Chondrocyte (in vitro differentiated cells): ENCODE measurements at places on chromosomes 6 and 20. TPM values are rescaled to one million over a fixed set of nuclear protein-coding genes. Genes with fewer than 3 reads are reported as not detected.

Gene CCN5
- 1.6 to 1.7 TPM (median 1.7 TPM) in 3 replicates for total RNA-seq

Gene SMOC2
- 56.3 to 148 TPM (median 145 TPM) in 3 replicates for total RNA-seq

DNA sequence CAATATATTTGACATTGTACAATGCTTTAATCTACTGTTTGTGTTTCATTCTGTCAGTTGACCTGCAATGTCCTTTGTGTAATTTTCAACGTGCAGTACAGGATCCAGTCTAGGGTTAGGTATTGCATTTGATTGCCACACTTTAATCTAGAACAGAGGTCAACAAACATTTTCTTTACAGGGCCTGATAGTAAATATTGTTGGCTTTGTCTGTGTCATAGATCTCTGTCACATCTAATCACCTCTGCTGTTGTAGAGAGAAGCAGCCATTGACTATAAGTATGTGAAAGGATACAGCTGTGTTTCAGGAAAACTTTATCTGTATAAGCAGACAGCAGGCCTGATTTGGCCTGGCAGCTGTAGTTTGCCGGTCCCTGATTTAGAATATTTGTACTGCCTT, 39.3 kb downstream of the ATRN start:
- no peak for DNase-seq

DNA sequence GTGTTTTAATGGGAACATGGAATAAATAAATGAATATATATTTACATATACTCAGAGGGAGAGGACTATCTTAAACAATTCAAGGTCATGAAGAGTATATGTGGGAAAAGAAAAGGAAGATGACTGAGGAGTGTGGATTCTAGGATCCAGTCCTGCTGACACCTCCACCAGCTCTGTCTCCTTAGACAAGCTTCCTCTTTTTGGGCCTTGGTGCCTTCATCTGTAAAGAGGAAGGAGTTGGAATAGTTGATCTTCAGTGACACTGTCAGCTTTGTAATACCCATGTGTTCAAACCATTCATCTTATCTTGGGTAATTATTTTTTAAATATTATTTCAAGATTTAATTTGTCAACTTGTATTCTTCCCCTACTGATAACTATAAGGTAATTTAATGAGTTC, 338.0 kb downstream of the ADGRB3 start:
- DNase-seq, result no peak

DNA sequence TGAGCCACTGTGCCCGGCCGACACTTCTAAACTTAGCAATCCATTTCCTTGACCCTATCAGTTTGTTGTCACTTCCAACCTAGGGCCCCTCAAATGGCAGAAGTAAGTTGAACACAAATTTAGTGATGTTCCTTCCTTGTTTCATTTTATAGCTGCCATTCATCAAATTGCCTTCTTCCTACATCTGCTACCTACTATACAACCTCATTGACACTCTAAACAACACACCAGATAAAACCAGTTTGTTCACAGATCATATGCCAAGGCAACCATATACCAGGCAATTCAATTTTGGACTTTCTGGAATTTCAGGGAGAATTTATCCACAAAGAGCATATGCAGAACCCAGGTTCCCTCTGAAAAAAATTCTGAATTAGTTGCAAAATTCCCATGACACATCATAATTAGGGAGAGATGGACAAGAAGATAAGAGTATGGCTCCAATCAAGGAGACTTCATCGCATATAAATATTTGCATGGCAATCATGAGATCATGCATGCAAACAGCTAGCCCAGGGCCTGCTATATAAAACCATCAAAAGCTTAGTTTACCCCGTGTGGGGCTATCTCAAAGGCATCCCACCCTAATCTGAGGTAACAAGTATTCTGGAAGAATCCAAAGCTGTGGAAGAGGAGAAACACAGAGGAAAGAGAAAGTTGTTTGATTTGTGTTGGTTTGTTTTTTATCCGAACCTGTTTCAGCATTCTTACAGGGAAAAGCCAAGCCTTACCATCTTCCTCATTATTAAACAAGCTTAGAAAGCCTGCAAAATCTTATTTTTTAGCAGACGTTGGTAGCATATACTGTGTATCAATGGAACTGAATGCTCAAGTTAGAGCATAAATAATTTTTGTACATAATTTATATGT, 132.8 kb upstream of the TNFAIP3 start:
- no peak for DNase-seq

DNA sequence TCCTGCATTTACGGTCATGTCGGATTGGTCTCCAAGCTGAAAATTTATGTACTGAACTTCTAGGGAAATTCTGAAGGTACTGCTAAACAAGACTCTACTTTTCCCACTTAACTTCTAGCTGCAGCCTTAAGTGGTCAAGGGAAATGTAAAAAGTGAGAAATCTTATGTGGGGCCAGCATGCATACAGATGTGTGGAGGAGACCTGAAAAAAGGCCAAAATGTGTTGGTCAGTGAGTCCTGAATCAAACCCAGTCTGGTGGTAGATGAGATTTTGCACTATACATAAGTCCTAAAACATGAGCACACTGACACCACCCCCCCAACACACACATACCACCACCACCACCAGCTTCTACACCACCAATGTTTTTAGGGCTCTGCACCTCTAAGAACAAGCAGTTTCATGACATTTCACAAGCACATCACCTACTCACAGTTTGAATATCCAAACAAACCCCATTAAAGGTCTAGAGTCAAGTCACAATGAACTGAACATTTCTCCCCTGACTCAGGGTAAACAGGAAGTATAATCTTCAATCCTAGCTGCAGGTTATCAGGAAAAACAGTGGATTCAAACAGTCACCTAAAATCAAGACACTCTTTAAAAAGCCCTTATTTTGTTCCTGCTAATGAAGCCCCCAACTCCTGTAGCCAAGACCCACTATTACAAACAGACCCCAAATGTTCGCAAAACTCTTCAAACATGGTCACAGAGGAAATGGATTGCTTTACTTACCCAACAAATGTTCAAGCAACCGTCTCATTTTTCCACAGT, 1.6 kb downstream of the ZMYND8 start:
- no peak for DNase-seq
